ENCODE measurements at places on chromosomes 11 and 22.

DNA sequence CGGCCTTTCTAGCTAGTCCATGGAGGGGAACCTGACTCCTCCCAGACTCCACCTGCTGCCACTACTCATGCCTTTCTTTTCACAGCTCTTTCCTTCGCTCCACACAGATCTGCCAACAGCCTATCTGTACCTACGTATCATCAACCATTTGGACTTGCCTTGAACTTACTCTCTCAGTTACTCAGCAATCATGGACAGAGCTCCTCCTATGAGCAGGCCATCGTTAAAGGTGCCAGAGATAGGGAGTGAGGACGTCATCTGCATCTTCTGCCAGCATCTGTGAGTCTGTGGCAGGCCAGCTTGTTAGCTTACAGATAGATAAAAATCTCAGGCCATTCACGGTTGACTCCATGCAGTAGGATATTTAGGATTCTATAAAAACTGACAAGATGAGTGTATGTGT, 162.9 kb upstream of the ZBED5 start:
- DNase-seq: no peak

DNA sequence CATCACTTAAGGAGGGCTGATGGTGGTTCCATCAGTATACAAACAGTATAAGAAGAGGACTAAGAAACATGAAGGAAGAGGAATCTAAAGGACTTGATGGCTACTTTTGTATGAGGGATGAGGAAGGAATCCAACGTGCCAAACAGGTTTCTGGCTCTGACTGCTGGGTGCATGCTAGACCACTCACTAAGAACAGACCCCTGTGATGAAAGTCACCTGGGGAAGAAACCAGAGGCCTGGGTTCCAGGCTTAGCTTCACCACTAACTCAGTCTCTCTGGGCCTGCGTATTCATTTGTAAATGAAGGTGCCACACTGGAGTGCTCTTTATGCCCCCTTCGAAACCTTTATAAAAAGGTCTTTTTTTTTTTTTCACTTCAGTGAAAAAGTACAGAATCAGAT, 55.1 kb downstream of the AAMDC start:
- no peak for DNase-seq

GRCh38 chr11:114416441-114416961, 16.0 kb downstream of the RBM7 start:
- no peak for DNase-seq

DNA sequence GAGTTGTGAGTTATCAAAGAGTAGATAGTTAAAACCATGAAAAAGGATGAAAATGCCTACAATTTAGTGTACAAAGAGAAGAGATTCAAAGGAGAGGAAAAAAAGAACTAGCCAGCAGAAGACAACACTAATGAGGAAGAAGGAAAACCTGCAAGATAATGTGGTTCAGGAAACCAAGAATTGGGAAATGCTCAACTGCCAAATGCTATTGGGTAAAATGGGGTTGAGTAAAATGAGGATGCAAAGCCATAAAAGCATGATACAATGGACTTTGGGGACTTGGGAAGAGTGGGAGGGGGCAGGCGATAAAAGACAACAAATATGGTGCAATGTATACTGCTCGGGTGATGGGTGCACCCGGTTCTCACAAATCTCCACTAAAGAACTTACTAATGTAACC, 7.6 kb upstream of the OR52K2 start:
- DNase-seq: no peak

- DNase-seq: no peak
Measured at GRCh38 chr22:28857288-28857687, 26.1 kb upstream of the ZNRF3 start.

- no peak for DNase-seq
Measured at GRCh38 chr11:35802221-35802620, 139.6 kb downstream of the TRIM44 start.

DNA sequence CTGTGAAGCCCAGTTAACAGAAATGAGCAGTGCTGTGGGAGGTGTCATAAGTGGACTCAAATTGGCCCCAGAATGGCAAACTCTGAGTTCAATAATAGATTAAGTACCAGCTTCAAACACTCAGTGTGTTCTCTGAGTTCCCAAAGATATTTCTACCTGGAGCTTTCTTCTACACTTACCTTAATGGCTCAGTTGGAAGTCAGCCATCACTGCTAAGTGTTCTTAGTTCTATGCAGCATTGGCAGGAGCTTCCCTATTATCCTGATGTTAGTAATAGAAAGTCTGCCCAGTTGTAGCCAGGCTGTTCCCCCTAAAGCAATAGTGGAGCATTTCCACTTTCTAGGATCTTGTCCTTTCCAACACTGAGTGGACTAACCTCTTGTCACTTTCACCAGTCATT, 9.7 kb upstream of the PIK3IP1 start:
- DNase-seq: no peak

DNA sequence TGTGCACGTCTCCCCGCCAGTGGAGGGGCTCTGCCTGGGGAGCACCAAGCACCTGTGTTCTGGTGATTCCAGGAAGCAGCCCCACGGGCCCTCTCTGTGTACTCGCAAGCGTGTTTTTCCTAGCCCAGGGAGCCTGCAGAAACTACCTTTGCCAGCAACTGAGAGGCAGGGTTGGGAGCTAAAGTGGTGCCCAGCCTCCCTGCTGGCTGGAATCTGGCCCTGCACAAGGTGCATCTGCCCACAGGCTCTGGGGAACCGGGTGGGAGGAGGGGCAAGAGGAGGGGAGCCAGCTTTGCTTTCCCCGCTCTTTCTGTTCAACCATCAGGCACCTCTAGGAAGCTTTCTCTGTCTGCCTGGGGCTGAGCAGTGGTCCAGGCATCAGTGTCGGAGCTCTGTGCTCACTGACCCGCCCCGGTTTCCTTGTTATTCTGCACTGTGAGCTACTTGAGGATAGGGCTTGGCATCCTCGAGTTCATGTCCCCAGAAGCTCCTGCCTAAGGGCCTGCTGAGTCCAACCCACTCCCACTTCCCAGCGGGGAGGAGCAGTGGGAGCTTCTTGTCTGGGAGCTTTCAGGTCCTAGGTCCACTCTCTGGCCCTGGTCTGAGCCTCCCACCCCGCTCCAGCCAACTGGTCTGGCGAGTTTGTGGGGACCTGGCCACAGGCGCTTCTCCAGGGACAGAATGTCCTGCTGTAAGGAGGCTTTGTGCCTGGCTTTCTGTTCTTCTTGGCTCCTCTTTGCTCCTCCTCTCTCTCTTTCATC, 14.9 kb downstream of the DAGLA start:
- no peak for DNase-seq

GRCh38 chr11:31419138-31419537, 49.5 kb downstream of the DNAJC24 start:
- no peak for DNase-seq

GRCh38 chr11:16935518-16936302, 78.5 kb downstream of the PLEKHA7 start:
- no peak for DNase-seq

DNA sequence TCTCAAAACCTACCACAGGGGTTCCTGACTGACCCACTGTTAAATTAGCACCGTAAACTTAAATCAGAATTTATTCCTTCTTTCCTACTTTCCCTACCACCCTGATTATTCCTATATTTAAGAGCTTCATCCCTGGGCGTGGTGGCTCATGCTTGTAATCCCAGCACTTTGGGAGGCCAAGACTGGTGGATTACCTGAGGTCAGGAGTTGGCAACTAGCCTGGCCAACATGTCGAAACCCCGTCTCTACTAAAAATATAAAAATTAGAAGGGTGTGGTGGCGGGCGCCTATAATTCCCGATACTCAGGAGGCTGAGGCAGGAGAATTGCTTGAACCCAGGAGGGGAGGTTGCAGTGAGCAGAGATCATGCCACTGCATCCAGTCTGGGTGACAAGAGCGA, 20.3 kb downstream of the ALG9 start:
- DNase-seq: no peak

GRCh38 chr11:59426361-59427067, at the start of gene OR5A2:
TSS of gene OR5A2 (minus strand) at chr11:59426413. CDS start at chr11:59422953, 3,460 bp downstream.
- no peak for DNase-seq

GRCh38 chr11:120226242-120226641, 13.7 kb upstream of the POU2F3 start:
- no peak for DNase-seq

DNA sequence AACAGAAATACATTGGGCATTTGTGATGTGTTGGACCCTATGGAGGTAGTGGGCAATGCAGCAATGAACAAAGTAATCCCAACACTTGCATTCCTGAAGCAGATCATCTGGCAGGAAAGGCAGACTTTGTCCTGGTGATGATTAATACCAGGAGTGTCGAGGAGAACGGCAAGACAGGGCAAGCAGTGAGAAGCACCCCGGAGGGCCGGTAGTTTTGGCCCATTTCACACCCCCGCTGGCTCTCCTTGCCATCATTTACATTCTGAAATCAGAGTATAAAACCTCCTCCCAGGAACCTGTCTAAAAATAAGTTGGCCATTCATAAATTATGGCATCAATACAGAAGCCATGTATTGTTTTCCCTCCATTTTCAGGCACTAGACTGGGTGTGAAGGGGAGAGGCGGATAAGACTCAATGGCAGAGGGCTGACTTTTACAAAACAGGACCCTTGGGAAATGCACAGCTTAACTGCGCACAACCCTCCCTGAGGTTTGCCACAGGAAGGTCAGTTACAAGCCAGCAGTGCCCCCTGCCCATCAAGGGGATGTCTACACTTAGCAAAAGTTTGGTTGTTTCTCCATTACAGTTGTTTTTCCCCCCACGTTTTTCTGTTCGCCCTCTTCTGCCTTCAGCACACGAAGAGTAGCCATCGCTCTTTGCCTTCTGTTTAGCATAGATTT, 55.6 kb downstream of the OPCML start:
- no peak for DNase-seq

GRCh38 chr11:416051-416756, 1.4 kb upstream of the SIGIRR start:
- no peak for DNase-seq
